ENCODE measurements at places on chromosomes 2 and 18.

- DNase-seq, result no peak
These were observed 35.5 kb downstream of the GKN2 start for GRCh38 chr2:68917034-68917718.

- DNase-seq, result no peak
These were observed 133.3 kb downstream of the ZNF236 start for GRCh38 chr18:76955524-76956170.

DNA sequence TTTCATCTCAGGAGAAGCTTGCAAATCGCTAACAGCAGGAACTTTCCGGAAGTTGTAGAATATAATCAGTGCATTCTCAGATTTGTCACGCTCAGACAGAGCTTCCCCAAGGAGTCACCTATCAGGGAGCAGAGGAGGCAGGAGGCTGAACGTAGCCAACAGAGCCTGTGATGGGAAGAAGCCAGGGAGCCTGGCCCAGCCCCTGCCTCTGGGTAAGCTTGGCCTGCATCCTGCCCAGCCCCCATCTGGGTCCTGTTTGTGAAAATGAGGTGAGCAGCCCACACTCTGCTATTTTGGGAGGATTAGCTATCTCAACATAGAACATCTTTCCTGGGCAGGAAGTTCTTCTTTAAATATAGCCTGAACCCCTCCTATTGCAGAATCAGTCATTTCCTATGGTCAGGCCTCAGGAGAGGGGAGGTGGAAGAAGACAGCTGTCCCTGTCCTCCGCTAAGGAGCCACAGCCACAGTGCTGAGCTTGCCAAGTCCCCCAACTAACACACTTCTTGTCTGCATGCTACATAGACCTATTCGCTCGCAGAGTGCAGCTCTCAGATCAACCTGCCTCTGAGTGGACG is 19.2 kb upstream of the PKDCC start:
- DNase-seq, result no peak

DNA sequence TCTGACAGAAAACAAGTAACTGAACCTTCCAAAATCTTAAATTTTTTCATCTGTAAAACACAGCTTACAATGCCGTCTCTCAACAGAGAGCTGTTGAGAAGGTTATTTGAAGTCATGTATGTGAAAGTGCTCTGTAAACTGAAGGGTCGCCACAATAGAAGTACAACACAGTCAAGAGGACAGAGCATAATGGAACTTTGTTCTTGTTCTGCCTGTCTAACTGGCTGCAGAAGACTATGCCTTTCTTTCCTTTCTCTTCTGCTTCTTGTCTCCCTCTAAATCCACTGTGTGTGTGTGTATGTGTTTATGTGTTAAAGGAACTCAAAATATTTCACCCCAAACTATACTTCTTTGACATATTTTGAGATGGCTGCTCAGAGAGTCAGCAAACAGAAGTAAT is 365.8 kb upstream of the RND3 start:
- DNase-seq, result no peak

- no peak for DNase-seq
These were observed 117.3 kb upstream of the ZFP36L2 start for GRCh38 chr2:43343573-43344304.

DNA sequence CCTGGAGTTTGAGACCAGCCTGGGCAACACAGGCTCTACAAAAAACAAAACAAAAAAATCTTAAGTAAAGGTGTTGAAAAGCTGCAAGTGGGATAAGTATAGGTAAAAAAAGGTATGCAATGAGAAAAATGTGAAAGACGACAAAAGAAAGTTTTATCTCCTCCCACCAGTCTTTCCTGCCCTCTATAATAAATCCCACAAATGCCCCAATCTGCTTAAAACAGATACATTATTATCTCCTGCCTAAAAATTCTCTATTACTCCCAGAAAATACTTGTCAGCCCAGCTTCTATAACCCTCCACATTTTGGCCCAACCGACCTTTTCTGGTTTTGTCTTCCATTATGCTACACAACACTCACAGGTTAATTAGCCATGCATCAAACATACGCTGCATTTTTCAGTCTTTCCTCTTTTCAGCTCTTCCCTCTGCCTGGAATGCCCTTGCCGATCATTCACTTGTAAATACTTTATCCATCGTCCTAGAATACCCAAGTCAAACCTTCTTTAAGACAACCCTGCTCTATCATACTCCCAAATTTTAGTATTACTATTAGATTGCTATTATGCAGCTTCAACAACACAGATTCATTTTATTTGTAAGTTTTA is 10.8 kb downstream of the ASXL2 start:
- no peak for DNase-seq

DNA sequence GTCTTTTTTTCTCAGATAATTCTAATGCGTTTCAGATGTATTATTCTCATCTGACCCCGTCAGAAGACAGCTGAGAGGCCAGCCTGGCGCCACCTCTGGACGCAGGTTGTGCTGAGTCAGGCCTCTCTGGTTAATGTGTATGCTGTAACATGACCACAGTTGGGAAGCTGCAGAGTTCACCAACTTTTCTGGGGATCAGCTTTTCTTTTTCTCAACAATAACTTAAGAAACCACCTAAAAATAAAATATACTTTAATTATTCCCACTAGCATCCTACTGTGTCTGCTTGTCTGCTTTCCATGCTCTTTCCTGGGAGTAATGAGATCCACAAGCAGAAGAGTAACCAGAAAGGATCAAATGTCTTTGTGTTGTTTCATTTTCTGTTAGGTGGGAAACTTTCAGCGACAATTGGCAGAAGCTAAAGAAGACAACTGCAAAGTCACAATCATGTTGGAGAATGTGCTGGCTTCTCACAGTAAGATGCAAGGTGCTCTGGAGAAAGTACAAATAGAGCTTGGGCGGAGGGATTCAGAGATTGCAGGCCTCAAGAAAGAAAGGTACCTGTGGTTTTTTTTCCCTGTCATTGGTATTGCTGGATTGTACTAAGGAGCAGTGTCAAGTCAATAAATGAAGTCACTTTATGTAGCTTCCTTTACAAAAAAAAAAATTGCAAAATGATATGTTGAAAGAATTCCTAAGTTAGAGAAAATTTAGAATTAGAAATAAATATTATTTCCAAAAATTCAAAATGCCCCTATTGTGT is 79.8 kb downstream of the CCDC150 start:
- no peak for DNase-seq

DNA sequence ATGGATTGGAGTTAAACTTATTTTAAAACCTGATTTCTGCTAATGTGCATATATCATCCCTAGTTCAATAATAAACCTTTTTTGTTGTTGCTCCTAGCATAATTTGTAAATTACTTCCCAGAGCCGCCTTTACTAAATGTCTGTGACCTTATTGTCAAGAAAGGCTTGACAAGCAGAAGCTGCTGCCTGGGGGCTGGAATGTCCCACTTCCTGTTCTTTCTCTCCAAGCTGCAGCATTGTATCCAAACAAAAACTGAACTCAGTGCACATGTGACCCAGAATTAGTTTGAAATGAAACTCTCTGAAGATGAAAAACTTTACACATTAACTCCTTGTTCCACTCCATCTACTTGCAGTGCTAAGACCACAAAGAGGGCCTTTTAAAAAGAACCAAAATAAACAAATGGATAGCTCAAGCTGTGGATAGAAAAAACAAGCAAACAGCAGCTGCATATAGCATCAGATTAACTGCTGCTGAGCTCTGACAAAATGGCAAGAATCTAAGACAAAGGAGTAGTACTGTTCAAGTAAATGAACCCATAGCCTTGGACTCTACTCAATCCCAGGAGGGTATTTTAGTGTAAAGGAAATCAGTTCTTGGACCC is 99.8 kb upstream of the NEUROD1 start:
- no peak for DNase-seq

DNA sequence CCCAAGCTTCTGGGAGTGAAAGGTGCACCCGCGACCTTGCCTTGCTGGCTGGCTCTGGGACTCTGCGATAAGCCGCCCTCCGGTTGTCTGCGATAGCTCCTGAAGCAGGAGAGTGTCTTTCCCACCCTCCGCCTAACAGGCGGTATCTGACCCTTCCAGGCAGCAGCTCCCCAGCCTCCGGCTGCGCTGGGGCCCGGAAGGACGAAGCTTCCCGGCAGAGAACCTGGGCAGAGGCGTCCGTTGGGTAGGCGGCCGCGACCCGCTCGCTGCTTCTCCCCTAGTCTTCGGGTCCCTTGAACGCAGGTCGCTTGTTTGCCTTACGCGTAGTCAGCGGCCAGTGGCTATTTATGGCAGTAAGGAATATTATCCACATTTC is 446 bp upstream of the RHBDD1 start:
- DNase-seq, result peak; percentile 16

GRCh38 chr2:8049851-8050571 is 631.8 kb upstream of the ID2 start:
- DNase-seq, result peak; percentile 65

GRCh38 chr18:10841203-10841602 is 308.2 kb downstream of the PIEZO2 start:
- no peak for DNase-seq

GRCh38 chr2:189129971-189130370 is 49.6 kb downstream of the COL5A2 start:
- no peak for DNase-seq

- DNase-seq, result no peak
These were observed 253.2 kb upstream of the COL3A1 start for GRCh38 chr2:188720811-188721605.

- no peak for DNase-seq
These were observed 294.8 kb upstream of the NRP2 start for GRCh38 chr2:205387350-205388055.

DNA sequence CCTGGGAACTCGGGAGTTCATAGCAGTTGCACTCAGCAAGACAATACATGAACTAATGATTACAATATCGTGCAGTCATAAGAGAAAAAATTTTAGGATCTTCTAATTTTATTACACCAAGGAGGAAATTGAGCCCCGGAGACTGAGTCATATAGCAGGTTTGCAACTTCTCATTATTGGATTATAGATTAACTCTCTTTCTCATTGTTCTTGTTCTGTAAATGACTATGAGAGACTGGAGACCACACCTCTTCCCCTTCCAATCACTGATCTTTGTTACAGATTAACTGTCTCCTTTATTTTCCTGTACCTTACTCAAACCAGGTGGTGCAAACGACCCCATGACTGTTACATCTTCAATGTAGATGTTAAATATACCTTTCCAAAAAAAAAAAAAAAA is 435.8 kb upstream of the DDX18 start:
- DNase-seq, result no peak

DNA sequence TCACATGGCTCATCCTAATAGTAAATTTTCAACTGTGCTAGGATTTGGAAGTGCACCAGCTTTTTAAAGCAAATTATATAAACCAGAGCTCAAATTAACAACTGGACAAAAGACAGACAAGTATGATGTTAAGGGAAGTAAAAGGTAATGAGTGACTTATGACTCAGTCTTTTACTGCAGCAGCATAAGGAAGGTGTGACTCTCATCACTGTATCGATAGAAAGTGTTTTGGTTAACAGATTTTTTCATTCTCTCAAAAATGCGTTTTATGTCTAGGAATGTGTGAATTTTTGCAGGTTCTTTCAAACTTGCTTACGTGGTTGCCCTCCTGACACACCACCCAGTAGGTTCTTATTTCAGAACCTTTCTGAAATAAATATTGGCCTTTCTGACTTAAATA is 244.2 kb upstream of the BOD1L2 start:
- DNase-seq, result no peak

GRCh38 chr2:101081375-101081907 is 69.7 kb downstream of the TBC1D8 start:
- no peak for DNase-seq

GRCh38 chr2:232532419-232532818 is 6.5 kb downstream of the CHRND start:
- no peak for DNase-seq

DNA sequence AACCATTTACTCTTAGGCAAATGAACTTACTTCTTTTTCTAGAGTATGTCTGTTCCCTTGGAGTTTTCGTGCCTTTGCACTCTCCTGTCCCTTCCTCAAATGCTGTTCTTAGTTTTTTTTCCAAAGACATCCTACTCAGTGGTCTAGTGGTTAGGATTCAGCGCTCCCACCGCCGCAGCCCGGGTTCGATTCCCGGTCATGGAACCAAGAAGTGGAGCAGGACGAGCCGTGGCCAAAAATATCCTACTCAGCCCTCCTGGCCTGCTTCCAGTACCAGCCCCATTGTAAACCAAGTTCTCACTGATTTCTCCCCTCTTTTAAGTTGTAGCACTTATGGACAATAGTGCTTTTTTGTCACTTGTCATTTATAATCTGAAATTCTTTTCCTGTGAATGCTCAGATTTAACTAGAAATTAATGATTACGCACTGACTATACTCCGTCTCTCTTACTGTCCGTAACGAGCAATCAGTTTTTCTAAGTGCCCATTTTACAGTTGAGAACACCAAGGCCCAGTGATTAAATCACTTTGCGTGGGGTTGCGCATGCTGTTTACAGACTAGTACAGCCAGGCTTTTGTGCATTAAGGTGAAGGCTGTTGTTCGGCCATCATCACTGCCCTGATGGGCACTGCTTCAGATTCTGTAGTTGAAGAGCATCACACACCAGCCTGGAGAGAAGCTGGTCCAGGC is 17.9 kb downstream of the GREB1 start:
- DNase-seq, result no peak

GRCh38 chr2:227368574-227368973 is 10.5 kb downstream of the TM4SF20 start:
- DNase-seq, result no peak

DNA sequence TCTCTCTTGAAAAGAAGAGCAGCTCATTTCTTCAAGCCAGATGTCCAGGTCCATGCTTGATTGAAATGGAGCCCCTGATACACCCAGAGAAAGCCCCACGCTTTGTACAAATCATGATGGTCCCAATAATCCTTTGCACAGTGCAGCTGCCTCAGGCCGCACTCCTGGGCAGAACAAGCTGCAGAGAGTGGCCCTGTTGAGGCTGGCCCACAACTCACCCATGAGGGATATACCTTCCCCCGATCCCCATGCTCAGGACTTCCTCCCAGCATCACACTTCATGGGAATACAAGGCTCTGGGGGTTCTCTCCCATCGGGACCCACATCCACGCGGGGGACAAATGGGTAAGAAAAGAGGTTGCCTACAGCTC is 181.8 kb downstream of the CTIF start:
- DNase-seq, result no peak

DNA sequence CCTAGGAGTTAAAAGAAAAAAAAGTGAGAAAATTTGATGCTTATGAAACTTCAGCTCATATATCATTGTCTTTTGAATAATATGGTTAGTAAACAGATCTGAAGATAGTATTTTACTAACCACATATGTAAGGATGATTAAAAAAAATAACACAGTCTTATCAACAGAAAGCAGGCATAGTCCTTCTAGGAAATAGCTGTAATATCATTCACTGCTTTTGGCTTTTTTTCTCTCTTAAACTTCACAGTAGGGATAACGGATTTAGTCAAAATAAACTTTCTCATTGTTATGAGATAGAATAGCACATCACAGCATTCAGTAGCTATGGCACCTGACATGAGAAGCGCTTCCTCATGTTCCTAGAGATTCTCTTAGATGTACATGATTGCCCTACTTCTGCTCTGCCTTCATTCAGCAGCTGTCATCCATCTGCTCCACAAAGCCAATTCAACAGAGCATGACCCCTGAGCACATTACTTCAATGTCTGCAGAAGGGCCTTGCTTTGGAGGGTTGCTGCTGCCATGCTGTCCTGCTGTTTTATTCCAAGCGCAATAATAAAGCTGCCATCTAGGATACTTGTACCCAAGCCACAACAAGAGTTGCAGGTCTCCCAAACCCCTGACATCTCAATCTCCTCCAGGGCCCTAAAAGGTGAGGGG is 67.0 kb downstream of the TTC21B start:
- no peak for DNase-seq

Data from stimulated activated CD4-positive, alpha-beta T cell treated with anti-CD3 and anti-CD28 coated beads, Interleukin-15, amount 100 ng/mL, for 48 hours (primary cell).